SIG-M5 (cell line): ENCODE measurements at places on chromosomes 4 and X.
A peak's percentile ranks its signal among the peaks of the same experiment; 100 is the strongest.

GRCh38 chrX:105458846-105459245 lies 238.4 kb upstream of the TEX13A start:
- DNase-seq: no peak

DNA sequence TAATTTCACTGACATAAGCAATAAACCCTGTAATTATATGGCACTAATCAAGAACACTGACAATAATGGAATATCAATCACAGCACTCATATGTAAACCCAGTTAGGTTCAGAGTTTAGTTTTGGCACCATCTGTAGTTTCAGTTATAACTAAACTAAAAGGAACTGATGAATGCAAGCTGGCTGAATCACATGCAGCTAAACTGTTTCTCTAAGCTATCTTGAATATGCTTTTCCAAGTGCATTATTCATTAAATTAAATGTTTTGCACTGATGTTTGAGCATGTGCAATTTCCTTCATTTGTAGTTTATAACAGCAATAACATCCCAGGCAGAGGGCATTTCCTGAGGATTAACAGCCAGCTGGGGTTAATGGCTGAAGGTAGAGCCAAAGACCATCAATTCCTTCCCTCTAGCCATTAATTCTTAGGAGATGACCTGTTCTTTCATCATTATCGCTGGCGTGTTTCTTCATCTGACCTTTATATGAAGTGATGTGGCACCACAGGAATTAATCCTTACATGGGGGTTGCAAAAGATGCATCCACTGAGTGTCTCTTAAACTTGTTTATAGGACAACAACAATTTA lies 562.8 kb upstream of the IGFBP7 start:
- DNase-seq: no peak

DNA sequence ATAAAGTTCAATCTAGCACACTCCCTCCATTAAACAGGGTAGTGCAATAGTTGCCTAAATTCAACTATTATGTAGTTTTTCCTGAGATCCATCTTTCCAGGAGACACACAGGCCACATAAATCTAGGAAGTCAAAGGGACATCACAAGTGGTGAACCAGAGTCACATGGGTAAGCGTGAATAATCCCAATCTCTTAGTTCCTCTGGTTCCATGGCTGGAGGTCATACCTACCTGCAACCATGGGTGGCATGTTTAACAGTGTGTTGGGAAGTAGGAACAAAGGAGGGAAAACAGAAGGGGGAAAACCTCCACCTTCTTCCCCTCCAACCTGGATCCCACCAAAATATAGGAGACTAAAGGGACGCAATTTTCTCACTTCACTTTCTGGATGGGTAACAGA lies 2651.6 kb downstream of the ARAP2 start:
- no peak for DNase-seq

- no peak for DNase-seq
These were observed 57.1 kb upstream of the NKX1-1 start for GRCh38 chr4:1463088-1463926.

- DNase-seq: no peak
These were observed 340.1 kb upstream of the PPARGC1A start for GRCh38 chr4:24229978-24230377.

GRCh38 chrX:46184749-46185148 lies 360.5 kb downstream of the ZNF674 start:
- DNase-seq: no peak

DNA sequence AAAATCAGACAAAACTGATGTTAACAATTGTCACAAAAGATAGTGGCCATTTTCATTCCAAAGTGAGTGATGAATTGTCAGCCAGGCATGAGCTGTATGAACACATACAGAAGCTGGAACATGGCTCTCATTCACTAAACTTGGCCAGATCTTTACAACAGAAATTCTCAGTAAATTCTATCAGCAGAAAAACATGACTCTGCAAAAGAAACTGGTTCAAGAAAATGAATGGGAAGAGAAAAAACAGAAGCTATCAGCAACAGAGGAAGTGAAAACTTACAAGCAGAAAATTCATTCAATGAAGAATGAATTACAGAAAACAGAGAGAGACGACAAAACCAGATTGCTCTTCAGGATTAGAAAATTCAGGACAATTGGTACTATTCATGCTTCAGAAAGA lies 249.6 kb downstream of the COL25A1 start:
- DNase-seq: no peak

GRCh38 chr4:128812442-128813235 lies 3.1 kb downstream of the JADE1 start:
- DNase-seq: peak; percentile 1

DNA sequence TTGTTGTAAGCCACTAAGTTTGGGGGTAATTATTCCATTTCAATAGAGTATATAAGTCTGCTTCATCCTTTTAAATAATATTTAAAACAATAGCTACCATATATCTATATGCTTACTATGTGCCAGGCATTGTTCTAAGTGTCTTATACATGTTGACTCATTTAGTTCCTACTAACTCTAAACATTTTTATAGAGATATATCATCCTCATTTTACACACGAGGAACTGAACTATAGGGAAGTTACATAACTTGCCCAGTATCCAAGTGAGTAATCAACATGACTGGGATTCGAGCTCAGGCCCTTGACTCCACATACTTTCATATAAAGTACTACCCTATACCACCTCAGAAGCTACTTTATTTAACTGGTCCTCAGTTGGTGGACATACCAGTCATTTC lies 175.3 kb upstream of the RAI2 start:
- no peak for DNase-seq

- no peak for DNase-seq
These were observed 88.0 kb upstream of the MAGEB18 start for GRCh38 chrX:26050099-26050498.

DNA sequence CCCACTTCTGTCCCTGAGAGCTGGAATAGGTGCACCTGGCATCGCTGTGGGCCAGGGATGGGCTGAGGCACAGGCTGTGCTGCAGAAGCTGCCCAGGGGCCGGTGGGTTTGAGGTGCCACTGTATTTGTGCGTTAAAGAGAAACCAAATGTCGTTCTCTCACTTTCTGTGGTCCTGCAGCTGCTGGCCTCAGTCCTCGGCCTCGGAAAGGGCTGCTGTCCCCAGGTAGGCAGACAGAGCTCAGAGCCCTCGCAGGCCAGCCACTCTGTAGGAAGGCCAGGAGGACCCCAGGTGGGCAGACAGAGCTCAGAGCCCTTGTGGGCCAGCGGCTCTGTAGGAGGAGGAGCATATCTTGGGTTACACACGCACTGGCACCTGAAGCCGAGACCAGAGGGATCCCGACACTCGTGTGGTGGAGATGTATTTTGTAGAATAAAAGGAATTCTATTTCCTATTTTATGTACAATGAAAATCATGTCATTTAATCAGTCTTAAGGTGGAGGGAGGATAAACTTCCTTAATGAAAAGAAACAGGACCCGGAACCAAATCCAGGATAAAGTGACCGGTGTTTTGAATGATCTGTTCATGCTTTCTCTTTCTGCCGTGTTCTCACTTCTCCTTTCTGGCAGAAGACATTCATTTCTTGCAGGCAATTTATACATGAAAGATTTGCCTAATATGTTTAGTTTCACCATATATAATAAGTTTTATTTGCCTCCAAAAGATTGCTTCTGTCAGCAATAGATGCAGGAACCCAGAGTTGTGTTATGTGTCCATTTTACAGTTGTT lies 54.4 kb upstream of the HGFAC start:
- DNase-seq: peak; percentile 26
